ENCODE measurements at places on chromosomes 12 and 14.
A peak's percentile ranks its signal among the peaks of the same experiment; 100 is the strongest.

GRCh38 chr12:116384691-116385485 lies 107.4 kb upstream of the MED13L start:
- no peak for DNase-seq

GRCh38 chr14:60757567-60758002 lies 23.0 kb downstream of the MNAT1 start:
- DNase-seq, result peak; percentile 40

DNA sequence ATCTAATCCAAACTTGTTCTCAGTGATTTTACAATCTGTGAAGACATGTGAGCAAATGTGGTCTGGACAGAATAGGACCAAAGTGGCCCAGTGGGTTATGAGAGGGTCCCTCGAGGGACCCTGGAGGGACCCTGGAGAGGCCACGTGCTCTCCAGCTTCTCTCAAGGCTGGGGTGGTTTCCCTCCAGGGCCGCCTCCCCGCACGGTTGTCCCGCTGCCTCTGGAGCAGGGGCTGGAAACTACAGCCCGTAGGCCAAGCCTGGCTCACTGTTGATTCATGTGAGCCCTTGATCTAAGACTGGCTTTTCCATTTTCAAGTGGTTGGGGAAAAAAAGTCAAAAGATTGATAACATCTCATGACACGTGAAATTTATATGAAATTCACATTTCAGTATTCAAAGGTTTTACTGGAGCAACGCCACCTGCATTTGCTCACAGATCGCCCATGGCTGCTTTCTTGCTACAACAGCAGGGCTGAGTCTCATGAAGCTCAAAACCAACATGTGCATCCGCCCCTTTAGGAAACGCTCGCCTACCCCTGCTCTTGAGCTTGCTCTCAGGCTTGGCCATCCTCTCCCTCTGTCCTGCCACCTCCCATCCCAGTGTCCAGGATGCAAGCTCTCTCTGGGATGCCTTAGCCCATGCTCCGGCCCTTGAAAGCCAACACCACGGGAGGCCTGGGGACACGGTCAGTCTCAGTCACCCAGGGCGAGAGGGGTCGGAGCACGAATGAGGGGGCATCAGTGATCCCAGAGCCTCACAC lies 12.1 kb upstream of the LRTM2 start:
- DNase-seq, result no peak

GRCh38 chr14:58152014-58152857 lies at the start of gene ARMH4:
Gene ARMH4, minus strand, starts transcription at chr14:58152213. Its CDS starts 12,855 bp downstream, at chr14:58139358.
- DNase-seq, result peak; percentile 88

GRCh38 chr14:57060276-57060955 lies 208.3 kb downstream of the EXOC5 start:
- DNase-seq, result no peak

- no peak for DNase-seq
Observed at GRCh38 chr14:105161309-105161708, 7.3 kb downstream of the JAG2 start.

DNA sequence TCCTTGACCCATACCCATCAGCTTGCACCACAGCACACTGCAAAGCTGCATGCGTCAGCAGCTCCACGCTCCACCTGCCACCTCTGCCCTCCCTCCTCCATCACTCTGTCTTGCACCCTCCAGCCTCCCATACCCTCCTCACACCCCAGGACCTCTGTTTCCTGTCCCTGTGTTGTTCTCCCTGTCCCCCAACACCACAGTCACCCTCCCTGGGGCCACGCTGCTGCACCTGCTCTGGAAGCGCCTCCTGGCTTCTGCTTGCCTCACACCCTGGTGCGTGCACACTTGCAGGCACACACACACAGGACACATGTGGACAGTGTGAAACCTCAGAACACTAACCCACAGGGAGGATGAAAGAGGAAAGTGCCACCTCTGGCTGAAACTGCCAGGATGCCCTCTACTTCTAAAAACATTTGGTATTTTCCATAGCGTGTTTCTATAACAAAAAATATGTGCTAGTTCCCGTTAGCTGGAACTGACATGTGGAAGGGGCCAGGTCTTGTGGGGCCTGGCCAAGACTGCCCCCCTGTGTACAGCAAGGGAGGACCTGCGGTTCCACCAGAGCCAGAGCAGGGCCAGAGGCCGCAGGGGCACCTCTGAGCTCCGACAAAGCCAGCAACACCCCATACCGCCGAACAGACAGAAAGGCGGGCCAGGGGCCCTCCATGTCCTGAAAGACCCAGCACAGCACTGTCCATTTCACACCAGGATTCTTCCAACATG lies 10.0 kb downstream of the BRF1 start:
- no peak for DNase-seq

GRCh38 chr12:94571556-94571955 lies 78.8 kb downstream of the TMCC3 start:
- DNase-seq, result no peak

DNA sequence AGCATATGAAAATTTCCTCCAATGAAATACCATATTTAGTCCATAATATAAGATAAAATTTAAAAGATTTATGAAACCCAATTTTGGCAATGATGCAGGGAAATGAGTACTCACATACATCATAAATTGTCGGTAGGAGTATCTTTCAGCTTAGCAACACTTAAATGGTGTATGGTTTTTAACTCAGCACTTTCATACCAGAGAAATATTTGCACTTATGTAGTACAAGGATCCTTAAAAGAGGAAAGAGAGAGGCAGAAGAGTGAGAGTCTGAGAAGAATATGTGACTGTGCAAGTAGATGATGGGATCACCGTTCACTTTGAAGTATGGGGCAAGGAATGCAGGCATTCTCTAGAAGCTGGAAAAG lies 379.3 kb upstream of the DCN start:
- no peak for DNase-seq

- DNase-seq, result no peak
Observed at GRCh38 chr12:66916189-66916588, 237.3 kb upstream of the GRIP1 start.

DNA sequence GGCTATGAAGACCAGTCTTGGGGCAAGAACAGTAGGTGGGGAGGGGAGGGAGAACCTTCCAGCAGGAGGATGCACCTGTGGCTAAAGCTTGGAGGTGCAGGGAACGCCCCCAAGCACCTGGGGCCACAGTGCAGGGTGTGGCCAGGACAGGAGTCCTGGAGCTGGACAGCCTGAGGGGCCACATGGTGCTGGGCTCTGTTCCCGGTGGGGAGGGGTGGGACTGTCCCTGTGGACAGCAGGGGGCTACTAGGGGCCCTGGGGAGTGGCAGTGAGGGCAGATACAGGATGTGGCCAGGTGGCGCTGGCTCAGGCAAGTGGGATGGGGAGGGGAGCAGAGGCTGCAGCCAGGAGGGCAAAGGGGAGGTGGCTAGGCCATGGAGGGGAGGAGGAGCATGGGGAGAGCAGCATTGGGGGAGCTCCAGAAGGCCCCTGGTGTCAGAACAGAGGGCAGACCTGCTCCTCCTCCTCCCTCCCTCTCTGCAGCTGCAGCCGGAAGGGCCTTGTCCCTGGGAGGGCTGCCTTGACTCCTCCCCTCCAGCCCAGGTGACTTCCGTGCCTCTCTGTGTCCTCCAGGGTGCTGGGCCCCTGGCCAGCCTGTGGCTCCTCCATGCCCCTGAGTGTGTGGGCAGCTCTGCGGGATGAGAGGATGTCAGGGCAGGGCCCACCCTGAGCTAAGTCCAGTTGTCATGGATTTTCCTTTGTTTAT lies 68.4 kb upstream of the DLK1 start:
- no peak for DNase-seq

- no peak for DNase-seq
Observed at GRCh38 chr14:79093531-79093930, 923.4 kb downstream of the NRXN3 start.

DNA sequence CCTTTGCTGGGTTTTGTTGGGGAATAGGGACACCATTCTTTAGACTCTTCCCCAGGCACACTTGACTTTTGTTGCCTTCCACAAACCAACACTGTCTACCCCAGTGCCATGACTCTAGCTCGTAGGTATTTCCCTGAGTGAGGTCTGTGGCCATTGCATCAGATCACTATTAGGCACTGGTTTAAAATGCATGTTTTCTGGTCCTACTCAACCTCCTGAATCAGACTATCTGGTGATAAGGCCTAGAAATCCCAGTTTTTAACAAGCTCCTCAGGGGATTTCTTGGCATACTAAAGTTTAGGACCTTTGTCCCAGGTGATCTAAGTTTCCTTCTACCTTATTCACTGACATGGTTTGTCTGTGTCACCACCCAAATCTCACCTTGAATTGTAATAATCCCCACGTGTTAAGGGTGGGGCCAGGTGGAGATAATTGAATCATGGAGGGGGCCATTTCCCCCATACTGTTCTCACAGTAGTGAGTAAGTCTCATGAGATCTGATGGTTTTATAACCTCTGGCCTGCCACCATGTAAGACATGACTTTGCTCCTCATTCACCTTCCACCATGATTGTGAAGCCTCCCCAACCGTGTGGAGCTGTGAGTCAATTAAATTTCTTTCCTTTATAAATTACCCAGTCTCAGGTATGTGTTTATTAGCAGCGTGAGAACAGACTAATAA lies 87.8 kb upstream of the PSMC1 start:
- DNase-seq, result peak; percentile 31

DNA sequence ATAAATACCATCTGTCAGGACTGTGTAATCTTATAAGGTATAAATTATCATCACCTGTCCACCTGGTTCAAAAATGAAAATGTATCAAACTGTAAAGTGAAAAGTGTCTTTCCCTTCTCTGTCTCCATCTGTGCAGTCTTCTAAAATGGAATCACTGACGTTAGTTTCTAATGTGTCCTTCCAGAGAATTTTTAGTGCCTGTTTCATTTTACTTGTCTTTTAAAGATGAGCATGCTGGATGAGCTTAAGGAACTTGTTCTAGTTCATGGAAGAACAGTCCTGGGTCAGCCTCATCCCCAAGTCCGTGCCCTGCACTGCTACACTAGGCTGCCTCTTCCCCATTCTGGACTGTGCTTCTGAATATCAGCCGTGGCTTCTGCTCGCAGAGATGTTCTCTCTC lies 5.4 kb upstream of the NT5DC3 start:
- no peak for DNase-seq

GRCh38 chr12:132544080-132544397 lies 54.1 kb downstream of the FBRSL1 start:
- DNase-seq, result no peak

DNA sequence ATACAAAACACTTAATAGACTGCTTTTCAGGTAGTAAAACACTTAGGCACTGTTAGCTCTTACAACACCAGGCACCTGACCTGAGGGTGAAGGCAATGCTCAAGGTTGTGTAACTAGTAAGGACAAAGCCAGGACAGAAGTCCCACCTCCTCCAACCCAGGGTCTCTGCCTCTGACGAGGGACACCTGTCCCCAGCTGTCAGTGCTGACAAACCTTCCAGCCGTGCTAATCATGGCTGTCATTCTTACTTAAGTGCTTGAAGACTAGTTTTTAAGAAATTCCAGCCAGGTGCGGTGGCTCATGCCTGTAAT lies 62.5 kb upstream of the MAX start:
- no peak for DNase-seq

DNA sequence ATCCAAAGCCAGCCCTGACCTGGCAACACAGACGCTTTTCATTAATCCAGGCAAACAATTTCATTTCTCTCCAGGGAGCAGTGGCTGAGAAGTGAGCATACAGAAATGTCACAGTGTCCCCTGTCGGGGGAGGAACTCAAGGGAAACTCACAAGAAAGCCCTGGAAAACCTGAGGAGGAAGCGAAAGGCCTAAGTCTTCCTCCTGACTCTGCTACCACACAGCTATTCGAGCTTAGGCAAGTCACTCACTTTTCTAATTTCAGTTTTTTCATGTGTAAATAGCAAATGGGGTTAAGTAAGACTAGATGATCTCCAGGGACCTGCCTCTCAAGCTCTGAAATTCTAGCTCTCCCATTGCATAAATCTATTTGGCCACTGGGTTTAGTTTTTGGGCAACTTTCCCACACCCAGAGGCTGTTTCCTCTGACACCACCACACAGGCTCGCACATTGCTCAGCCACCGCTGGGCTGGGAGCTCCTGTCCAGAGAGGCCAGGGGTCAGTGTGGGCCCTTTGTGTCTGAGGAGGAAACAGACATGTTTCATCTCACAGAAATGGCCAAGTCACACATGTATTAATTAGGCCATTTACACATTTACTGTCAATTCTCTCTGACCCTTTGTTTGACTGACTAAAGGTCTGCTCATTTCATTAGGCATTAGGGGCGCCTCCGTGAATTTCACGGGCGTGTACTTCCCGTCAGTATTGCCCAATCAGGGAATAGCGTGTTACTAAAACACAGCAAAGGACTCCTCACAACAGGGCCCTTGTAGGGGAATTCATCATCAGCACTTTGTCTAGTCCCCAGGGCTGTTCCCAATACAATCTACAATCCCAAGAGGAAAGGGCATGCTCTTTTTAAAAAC lies 9.8 kb upstream of the PNMA1 start:
- DNase-seq, result peak; percentile 95

GRCh38 chr12:104567832-104568486 lies 111.2 kb downstream of the CHST11 start:
- no peak for DNase-seq

GRCh38 chr12:69239922-69240630 lies 707 bp downstream of the CPSF6 start:
- peak; percentile 22 for DNase-seq

GRCh38 chr12:116381744-116382685 lies 104.5 kb upstream of the MED13L start:
- peak; percentile 94 for DNase-seq

DNA sequence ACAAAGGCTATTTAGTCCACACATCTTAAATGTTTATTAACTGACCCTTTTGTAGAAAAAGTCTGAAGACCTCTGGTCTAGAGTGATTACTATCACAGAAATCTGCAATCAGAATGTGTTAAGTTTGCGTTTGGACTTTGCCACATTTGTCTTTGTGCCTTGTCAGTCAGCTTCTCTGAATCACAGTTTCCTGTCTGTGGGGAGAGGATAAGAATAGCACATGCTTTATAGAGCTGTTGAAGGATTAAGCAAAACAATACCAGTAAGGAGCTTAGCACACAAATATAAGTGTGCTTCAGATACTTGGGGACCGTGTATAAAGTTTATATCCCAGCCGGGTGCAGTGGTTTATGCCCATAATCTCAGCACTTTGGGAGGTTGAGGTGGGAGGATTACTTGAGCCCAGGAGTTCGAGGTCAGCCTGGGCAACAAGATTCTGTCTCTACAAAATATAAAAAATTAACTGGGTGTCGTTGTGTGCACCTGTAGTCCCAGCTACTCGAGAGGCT lies 63.0 kb upstream of the BTG1 start:
- peak; percentile 58 for DNase-seq

DNA sequence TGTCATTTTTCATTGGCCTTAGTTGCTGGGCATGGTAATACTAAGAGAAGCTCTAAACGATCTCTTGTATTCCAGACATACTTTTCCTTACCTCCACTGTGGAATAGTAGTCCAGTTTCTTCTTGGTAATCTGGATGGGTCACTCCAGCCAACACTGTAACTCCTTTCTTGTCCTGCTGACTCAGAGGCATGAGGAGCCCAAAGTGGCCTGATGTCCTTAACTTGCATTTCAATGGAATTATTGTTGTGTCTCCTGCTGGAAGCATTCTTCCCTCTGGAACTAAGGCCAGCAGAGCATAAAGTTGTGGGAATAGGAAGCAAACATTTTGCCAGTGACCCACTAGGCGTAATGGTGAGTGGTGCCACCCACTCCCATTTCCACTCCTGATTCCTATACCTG lies 33.1 kb downstream of the DAAM1 start:
- no peak for DNase-seq

- peak; percentile 70 for DNase-seq
Observed at GRCh38 chr12:132078190-132078589, 65.9 kb downstream of the DDX51 start.

- DNase-seq, result no peak
Observed at GRCh38 chr12:89075880-89076540, 276.3 kb downstream of the DUSP6 start.

Data from AG08395 (cell line).